ENCODE measurements at places on chromosomes 5 and 9.

GRCh38 chr9:123484130-123484529 is 128.1 kb downstream of the CRB2 start:
- H3K27ac ChIP-seq, result no peak overlapping the region
- H3K4me3 ChIP-seq, result no peak overlapping the region
- no peaks in the 10 kb centered on the region for H3K4me1 ChIP-seq
- no peak for DNase-seq
- peaks cover 3% of the 10 kb centered on the region for H3K27me3 ChIP-seq

DNA sequence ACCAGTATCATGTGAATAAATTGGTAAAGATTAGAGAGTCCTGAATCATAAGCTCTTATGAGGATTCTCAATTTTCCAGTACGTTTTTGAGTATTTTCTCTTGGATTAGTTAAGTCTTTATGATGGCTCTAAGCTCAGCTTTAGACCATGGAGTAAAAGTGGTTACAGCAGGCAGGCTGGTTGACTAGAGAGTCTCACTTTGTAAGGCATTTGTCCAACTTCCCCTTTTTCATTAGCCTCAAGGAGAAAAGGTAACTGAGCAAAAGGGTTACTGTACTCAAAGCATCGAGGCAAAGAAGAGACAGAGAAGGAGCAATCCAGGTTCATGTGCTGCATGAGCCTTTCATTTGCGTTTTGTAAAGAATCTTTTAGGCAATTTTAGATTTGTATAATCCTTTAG is 8.5 kb downstream of the NOP16 start:
- H3K36me3 ChIP-seq, result peaks cover 24% of the 10 kb centered on the region
- no peak overlapping the region for H3K27ac ChIP-seq
- no peaks in the 10 kb centered on the region for H3K27me3 ChIP-seq
- no peak overlapping the region for H3K4me3 ChIP-seq
- no peak for DNase-seq
- H3K4me1 ChIP-seq, result no peaks in the 10 kb centered on the region

GRCh38 chr9:7976167-7976755 is 176.7 kb upstream of the DMAC1 start:
- H3K27ac ChIP-seq, result no peak overlapping the region
- H3K4me1 ChIP-seq, result peaks cover 29% of the 10 kb centered on the region
- no peak overlapping the region for H3K4me3 ChIP-seq
- no peak for DNase-seq

- peak overlapping the region; percentile 45 for H3K27ac ChIP-seq
- H3K4me3 ChIP-seq, result no peak overlapping the region
- H3K4me1 ChIP-seq, result peaks cover 28% of the 10 kb centered on the region
- H3K36me3 ChIP-seq, result no peaks in the 10 kb centered on the region
- no peak for DNase-seq
Measured at GRCh38 chr9:8734760-8735159, 935.2 kb upstream of the DMAC1 start.

DNA sequence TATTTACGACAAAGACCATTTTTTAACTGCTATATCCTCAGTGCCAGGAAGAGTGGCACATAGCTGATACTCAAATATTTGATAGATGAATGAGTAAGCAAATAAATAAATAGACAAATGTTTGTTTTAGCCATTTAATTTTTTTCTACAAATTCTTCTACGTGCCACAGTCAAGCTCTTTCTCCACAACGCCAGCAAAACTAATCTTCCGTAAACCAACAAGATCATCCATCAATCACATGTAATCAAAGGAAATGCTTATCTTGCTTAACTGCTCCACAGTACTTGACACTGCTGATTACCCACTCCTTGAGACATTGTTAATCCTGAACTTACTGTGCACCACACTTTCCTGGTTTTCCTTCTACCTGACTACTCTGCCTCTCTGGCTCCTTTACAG is 136.7 kb downstream of the EDIL3 start:
- no peak for DNase-seq
- peaks cover 21% of the 10 kb centered on the region for H3K4me1 ChIP-seq

DNA sequence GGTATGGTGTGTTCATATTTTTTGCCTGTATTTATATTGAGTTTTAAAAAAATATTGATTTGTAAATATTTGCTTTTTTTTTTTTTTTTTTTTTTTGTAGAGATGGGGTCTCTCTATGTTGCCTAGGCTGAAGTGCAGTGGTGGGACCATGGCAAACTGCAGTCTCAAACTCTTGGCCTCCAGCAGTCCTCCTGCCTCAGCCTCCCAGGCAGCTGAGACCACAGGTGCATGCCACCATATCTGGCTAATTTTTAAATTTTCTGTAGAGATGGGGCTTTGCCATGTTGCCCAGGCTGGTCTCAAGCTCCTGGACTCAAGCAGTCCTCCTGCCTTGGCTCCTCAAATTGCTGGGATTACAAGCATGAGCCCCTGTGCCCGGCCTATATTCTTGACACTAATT is 78.3 kb downstream of the RASGRF2 start:
- DNase-seq, result no peak
- H3K27me3 ChIP-seq, result no peaks in the 10 kb centered on the region
- H3K4me1 ChIP-seq, result no peaks in the 10 kb centered on the region
- H3K36me3 ChIP-seq, result peaks cover 6% of the 10 kb centered on the region

GRCh38 chr5:118919016-118919415 is 69.3 kb downstream of the DTWD2 start:
- H3K4me3 ChIP-seq, result no peak overlapping the region
- no peaks in the 10 kb centered on the region for H3K27me3 ChIP-seq
- peaks cover 8% of the 10 kb centered on the region for H3K36me3 ChIP-seq
- peaks cover 15% of the 10 kb centered on the region for H3K4me1 ChIP-seq
- H3K27ac ChIP-seq, result no peak overlapping the region
- no peak for DNase-seq

GRCh38 chr9:136572003-136572827 is 26.4 kb upstream of the NOTCH1 start:
- peak overlapping the region; percentile 96 for H3K27ac ChIP-seq
- no peaks in the 10 kb centered on the region for H3K27me3 ChIP-seq

DNA sequence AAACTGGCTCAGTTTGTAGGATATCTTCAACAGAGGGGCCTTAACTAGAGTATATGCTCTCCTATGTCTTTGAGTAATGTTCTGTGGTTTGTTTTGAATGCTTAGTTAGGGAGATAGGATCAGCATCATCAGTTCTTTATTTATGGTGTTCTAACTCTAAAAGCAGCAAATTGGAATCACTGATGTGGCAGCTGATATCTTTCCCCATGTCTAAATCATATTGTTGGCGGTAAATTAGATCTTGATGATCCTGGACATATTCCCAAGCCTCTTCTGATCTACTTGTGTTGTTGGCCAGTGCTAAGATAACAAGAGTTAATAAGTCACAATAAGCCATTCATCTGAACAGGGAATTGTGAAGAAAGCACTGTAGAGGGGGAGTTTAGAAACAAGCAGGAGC is 332.4 kb upstream of the DAB2 start:
- peaks cover 20% of the 10 kb centered on the region for H3K4me1 ChIP-seq
- H3K36me3 ChIP-seq, result no peaks in the 10 kb centered on the region
- H3K27me3 ChIP-seq, result peaks cover 48% of the 10 kb centered on the region

- no peaks in the 10 kb centered on the region for H3K27me3 ChIP-seq
- H3K4me1 ChIP-seq, result peaks cover 13% of the 10 kb centered on the region
- H3K36me3 ChIP-seq, result no peaks in the 10 kb centered on the region
- H3K27ac ChIP-seq, result no peak overlapping the region
- DNase-seq, result no peak
Measured at GRCh38 chr5:172875505-172876279, 41.6 kb downstream of the ERGIC1 start.

GRCh38 chr5:149956685-149957084 is 3.9 kb upstream of the SLC26A2 start:
- H3K27me3 ChIP-seq, result no peaks in the 10 kb centered on the region
- peaks cover 25% of the 10 kb centered on the region for H3K4me1 ChIP-seq
- no peaks in the 10 kb centered on the region for H3K36me3 ChIP-seq

DNA sequence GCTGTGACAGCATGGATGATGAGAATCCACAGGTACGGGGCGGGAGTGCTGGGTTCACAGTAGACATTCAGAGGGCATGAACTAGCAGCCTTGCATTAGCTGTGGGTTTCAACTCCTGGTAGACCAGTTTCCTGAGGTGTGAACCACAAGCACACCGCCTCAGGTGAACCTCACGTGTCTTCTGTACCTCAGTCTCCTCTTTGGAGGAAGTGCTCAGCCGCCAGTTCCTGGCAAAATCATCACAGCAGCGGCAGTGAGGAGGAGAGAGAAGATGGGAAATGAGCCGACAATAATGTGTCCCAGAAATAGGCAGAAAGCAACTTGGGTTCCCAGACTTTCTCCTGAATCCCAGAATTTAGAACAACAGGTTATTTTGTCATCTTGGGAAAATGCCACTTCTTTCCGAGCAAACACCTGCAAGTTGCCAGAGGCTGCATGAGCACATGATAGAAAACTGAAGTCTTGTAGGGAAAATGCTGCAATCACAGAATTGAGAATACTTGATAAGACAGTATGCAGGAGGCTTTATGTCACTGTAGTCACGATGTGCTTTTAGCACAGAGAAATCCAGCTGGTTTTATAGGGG is 258.5 kb downstream of the AOPEP start:
- H3K36me3 ChIP-seq, result peaks cover 9% of the 10 kb centered on the region
- DNase-seq, result no peak
- H3K4me3 ChIP-seq, result no peak overlapping the region
